DMS153 (cell line): ENCODE measurements at places on chromosomes 12 and 14.

DNA sequence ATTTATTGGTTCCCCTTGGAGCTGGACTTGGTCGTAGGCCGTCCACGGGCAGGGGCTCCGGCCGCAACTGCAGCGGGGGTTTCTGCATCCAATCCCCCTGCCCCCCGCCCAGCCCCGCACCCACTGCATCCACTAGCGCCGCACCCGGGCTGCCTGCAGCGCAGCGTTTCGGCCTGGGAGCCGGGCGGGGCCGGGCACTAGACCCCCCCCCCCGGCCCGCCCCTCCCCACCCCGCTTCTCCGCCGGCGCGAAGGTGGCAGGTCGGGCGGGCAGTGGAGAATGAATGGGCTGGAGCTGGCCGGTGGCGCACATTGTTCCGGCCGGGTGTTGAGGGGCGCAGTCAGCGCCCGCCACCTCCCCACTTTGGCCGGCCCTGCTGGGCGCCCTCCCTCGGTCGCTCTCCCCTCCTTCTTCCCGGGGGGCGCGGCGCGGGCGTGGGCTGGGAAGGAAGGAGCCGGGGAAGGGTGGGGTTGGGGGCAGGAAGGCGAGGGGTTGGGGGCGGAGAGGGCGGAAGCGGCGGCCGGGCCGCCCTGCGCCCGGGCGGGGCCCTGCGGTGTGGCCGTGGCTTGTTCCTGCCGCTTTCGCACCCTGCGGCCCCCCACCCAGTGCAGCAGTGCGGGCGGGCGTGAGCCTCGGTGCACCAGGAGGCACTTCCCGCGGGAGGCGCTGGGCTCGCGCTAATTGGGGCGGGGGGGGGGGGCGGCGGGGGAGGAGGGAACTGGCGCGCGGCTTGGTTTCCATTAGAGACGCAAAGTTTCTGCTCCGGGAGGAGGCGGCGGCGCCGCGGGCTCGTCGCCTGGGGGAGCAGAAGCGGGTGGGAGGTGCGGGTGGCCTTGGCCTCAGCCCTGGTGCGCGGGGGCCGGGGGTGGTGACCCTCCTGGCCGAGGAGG, 841 bp downstream of the CALM1 start:
- DNase-seq = no peak

GRCh38 chr12:23415180-23415579, 534.3 kb downstream of the SOX5 start:
- DNase-seq = no peak

DNA sequence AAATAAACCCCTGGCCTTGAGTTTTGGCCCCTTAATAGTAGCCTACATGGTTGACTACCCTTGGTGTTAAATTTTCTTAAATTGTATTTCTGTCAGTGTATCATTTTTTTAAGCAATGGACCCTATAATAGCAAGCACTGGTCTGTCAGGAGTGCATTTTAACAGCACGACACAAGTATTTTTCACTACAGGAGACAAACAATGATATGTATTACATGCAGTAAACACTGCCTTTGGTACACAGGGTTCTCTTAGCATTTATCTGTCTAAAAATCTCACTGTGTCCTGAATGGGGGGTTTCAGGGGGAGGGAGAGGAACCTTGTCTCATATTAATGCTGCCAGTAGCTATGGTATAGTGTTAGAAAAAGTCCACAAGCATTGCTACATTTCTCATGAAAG, 18.4 kb downstream of the LMO3 start:
- no peak for DNase-seq

DNA sequence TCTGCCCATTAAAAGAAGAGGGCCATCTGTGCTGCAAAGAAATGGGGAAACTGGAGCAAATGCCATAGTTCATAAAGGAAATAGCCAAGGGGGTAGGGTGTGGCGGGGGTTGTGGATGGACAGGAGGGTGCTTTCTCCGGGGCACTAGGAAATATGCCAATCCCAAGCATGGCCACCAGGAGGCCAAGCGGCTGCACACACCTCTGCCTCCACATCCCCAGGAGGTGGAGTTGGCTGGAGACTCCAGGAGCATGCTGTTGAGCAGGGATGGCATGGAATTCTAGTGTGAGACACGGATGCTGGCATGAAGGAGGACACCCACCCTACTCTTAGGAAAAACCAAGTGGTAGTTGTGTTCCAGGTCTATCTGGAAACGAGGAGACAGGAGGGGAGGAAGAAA, 25.2 kb downstream of the NID2 start:
- DNase-seq = peak; percentile 8

DNA sequence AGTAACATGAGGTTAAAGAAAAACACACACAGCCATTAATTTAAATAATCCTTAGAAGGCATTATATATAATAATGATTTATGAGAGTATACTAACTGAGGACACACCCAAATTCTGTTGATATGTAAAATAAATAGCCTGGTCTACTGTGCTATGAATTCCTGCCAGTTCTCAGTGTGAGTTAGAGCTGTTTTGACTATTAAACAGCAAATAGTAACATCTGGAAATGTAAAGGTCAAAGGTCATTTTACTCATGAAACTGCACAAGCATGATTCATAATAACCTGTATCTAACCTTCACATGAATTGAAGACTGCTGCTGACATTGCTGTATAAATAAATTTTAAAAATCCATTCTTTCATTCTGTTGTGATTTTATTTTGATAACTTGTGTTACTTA, 966.7 kb downstream of the SLC6A15 start:
- no peak for DNase-seq

DNA sequence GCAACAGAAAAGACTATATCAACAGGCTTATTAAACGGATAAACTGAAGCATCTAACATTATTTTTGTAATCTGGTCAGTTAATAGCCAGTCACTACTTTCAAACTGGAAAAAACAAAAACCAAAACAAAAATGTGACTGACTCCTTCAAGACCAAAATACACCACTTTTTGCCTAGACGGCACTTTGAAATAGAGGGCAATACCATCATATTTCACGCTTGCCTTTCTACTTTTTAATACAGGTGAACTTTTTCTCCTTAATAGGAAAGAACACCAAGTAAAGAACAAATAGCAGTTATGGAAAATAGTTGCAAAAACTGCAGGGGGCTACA, 550 bp upstream of the NUP107 start:
- DNase-seq = no peak

DNA sequence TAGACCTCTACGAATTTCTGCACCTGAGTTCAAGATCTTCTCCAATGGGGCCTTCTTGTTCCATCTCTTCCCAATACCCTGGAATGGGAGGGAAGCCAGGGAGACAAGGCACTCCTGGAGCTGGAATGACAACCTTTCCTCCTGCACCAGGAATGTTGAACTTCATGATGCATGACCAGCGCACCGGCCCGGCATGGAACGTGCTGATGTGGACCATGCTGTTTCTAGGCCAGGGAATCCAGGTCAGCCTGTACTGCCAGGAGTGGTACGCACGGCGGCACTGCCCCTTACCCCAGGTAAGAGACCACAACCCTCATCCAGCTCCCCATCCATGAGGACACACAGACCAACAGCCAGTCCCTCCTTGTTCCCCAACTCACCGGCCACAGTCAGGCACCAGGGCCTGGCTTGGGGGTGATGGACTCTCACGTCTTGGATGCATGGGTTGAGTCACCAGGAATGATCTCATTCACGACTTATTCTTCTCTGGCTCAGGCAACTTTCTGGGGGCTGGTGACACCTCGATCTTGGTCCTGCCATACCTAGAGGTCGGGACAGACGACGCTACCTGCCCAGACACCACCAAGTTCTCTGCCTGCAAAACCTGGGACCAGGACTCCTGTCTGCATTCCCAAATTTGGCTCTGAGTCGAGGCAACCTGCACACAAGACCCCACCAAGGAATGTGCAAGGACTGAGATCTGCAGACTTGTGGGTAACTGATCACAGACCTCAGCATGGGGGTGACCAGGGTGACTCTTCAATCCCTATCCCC, 20.5 kb downstream of the SOAT2 start:
- no peak for DNase-seq

GRCh38 chr12:69338120-69338859, 9.9 kb upstream of the LYZ start:
- DNase-seq = no peak

DNA sequence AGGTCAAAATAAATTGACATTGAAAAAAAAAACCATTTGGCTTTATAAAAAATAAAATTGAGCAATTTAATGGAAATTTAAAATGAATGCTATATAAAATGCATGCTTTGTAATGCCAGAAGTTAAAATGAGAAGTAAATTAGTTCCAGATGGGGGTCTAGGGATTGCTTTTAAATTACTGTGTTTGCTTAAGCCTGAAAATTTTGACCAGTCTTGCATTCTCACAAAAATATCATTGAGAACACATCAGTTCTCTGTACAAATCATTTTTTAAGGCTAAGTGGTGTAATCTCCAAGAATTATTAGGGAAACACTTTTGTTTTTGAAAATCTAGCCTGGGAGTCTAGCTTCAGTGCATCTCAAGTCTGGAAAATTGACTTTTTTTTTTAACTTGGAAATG, 90.7 kb downstream of the RERG start:
- no peak for DNase-seq

GRCh38 chr12:26113181-26113654, 11.6 kb downstream of the BHLHE41 start:
- DNase-seq = peak; percentile 69

- DNase-seq = peak; percentile 21
Observed at GRCh38 chr14:77099425-77100167, 1.5 kb downstream of the CIPC start.

DNA sequence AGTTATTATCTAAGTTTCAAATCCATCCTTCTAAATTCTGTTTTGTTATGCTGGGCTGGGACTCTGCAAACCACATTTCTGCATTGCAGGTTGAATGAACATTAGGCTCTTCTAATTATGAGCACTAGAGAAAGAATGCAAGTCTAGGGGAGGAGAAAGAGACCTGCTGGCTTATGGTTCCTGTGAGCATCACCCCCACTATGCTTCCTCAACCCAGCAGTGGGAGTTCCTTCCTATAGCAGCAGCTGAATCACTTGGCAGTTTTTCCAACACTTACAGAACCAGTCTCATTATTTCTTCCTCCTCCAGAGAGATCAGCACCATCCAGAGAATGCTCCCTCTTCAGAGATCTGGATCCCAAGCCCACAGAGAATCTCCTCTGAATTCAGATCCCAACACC, 297.7 kb upstream of the CLEC14A start:
- DNase-seq = no peak

- DNase-seq = no peak
Observed at GRCh38 chr12:115209230-115209629, 525.3 kb upstream of the TBX3 start.

DNA sequence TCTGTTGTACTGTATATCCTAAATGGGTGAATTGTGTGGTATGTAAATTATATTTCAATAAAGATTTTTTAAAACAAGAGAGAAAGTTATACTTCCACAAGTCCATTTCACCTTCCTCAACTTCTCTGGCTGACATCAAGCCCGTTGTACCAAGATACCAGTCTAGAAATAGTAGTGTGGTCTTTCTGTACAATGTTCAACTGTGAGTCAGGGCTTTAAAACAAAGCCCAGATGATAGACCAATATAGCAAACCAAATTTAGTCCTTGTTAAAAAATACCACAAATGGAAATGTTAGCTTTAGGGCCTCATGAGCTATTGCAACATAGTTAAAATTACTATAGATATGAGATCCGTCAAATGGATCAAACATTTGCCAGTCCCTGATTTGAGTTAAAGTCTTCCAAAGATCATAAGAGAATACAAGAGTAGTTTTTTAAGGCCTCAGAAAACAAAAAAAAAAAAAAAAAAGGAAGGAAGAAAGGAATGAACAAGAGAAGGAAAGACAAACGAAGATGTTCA, 49.0 kb upstream of the EGLN3 start:
- DNase-seq = no peak

DNA sequence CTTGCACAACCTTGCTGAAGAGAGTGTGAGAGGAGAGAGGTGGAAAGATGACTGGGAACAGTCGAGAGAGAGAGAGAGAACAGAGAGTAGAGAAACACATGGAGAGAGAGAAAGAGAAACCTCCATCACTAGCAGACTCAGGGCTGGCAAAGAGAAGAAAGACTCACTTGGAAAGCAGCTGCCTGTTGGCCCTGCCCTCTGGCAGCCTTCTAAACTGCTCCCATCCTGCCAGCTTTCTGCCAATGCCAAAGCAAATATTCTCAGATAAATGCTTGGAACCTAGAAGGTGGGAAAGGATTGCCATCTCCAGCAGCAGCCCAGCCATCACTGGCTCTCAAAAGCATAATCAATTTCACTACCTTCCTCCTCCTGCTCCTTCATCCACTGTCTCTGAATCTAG, 107.9 kb upstream of the WSCD2 start:
- DNase-seq = no peak

DNA sequence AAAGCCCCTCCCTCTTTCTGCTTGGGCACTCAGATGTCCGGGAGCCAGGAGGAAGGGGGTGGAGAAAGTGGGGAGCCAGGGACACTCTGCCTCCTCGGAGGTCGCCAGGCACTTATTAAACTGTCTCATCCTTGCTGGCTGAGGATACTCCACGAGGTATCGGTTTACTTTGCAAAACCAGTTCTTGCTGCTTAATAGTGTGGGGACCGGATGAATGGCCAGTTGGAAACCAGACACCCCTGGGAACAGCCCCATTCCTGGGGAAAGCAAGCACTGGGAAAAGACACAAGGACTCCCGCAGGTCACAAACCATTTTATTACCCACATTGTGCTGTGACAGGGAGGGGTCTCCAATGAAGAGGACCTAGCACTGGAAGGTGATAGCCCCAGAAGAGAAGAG, 34.2 kb downstream of the CCDC88C start:
- peak; percentile 80 for DNase-seq

DNA sequence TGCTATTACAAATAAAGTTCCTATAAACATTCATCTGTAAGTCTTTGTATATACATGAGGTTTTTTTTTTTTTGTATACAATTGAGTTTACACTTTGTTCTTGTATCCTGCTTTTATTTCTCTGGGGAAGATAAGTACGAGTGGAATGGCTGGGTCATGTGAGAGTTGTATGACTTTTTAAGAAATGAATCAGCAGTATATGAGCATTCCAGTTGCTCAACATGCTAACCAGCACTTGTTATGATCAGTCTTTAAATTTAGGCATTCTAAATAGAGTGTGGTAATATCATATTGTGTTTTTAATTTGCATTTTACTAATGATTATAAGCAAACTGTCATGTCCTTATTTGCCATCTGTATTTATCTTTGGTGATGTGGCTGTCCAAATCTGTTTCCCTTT, 44.7 kb upstream of the AMIGO2 start:
- DNase-seq = no peak

GRCh38 chr12:120095736-120096135, 20.8 kb downstream of the RAB35 start:
- DNase-seq = no peak

GRCh38 chr12:46168426-46168825, 100.4 kb downstream of the SLC38A1 start:
- DNase-seq = no peak
